DMS79 treated with DMSO at 0.1 percent for 48 hours (cell line): ENCODE measurements at places on chromosomes 13 and 19.
A peak's percentile ranks its signal among the peaks of the same experiment; 100 is the strongest.

DNA sequence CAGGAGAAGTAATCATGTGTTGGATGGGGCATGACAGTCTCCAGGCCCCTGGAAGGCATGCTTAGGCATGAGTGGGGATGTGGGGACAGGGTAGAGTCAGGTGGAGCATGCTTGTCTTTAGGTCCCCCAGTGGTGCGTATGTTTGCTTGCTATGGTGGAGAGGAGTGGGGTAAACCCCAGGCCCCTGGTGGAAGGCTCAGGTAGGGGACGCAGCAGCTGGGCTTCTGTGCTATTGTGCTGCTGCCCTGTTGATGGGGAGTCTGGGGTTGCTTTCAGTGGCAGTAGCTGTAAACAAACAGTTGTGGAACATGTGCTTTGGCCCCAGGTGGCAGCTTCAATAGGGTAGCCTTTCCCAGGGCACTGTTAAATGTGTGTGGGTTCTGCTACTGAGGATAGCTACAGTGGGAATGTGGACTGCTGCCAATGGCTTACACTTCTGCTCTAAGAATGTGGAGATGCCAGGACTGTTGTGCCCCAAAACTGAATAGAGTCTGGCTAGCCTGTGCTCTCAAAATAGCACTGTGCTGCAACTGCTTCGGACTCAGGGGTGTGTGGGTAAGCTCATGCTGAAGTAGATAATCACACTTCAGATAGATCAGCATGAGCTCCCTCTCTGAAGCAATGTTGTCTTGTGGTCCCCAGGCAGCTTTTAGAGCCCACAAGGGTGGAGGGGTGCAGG lies 1257.3 kb downstream of the DIAPH3 start:
- no peak for DNase-seq

DNA sequence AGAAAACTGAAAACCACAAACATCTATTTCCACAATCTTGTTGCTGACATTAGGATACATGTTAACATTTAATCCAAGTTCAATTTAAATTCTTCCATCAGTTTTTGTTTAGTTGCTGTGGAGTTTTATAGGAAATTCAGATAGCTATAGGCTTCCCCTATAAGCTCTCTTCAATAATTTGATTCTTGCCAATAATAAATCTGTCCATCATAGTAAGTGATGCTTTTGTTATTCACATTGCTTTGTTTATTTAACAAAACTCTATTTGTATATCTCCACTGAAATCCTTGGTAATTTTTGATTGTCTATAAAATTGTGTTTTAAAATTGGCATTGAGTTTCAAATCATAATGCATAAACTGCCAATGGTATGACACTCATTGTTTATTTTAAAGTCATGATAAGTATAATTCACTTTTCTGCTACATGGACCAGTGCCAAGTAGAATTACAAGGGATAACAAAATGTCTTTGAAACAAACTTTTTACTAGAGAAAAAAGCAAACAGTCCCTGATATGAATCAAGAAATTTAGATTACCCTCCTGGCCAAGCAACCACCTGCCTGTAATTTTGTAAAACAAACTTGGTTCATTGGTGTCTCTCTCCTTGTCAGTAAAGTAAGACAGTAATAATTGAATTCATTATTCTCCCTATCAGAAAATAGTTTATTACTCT lies 577.3 kb upstream of the GPC6 start:
- no peak for DNase-seq

- DNase-seq = no peak
Observed at GRCh38 chr19:35123573-35123972, 8.0 kb downstream of the FXYD3 start.

- no peak for DNase-seq
Observed at GRCh38 chr13:98892077-98892476, 85.8 kb downstream of the DOCK9 start.

- DNase-seq = no peak
Observed at GRCh38 chr13:30115257-30115600, 192.1 kb downstream of the KATNAL1 start.

DNA sequence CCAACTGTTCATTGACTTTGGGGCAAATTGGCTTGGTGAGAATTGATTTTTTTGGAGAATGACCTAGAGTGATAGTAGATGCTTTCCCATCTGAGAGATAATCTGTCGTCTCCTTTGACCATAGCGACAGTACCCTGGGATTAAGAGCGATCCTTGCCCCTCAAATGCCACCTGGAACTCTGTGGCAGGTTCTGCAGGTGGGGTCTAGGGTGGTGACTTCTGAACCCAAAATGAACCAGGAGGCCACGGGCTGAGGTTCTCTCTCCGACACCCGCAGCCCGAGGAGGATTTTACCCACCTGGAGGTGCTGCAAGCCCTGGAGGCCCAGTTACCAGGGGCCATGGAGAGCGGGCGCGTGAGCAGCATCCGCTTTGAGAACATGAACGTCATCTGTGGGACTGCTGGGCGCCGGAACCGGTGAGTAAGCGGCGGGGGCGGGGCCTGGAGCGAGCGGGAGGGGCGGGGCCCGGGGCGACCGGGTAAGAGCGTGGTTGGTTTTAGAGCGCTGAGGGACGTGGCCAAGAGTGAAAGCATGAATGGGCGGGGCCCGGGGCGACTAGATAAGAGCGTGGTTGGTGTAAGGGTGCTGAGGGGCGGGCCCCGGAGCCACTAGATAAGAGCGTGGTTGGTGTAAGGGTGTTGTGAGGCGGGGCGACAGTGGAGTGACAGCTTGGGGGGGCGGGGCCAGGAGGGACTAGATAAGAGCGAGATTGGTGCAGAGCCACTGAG lies 8.6 kb downstream of the C19orf81 start:
- peak; percentile 99 for DNase-seq

DNA sequence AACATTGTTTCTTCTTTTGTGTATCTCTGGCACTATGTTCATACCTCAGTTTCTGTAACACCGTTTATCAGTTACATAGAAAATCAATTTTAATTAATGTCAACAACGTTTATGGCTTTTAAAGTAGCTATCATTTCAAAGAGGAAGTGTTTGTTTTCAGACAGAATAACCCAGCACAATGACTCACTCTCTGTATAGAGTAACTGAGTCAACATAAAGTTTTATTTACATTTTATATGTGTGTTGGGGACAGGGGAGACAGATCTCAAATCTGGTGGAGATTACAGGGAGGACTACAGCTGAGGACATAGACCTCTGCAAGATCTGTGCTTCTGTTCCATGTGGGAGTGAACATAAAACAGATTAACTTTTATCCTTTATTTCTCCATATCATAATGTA lies 2590.1 kb downstream of the PCDH9 start:
- no peak for DNase-seq

GRCh38 chr13:100513987-100514670 lies 74.5 kb downstream of the GGACT start:
- DNase-seq = peak; percentile 99

DNA sequence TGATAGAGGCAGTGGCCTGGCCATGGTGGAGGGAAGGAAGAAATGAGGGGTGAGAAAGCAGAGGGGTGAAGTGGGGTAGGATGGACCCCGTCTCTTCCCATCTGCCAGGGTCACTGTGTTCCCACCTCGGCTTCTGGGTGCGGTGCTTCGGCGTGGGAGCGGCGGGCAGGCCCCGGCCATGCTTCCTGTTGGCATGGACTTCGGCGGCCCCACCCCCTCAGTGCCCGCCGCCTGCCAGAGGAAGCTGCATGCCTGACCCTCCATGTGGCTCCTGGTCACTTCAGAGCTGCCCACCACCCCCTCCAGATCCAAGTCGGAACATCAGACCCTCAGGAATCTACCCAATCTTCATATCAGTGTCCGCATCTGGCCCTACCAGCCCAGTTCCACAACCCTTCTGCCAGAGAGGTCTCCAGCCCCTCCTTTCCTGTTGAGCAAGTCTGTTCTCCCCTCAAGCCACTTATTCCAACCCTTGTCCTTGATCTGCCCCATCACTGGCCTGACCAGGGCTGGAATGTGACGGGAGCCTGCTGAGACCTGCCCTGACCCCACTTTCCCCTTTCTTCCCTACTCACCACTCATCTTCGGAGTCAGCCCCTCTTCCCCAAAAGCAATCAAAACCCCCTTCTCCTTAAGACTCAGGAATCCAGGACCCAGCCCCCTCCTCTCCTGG lies 1.5 kb downstream of the KCNN4 start:
- DNase-seq = no peak

GRCh38 chr13:29749401-29750182 lies 100.8 kb downstream of the UBL3 start:
- DNase-seq = no peak

DNA sequence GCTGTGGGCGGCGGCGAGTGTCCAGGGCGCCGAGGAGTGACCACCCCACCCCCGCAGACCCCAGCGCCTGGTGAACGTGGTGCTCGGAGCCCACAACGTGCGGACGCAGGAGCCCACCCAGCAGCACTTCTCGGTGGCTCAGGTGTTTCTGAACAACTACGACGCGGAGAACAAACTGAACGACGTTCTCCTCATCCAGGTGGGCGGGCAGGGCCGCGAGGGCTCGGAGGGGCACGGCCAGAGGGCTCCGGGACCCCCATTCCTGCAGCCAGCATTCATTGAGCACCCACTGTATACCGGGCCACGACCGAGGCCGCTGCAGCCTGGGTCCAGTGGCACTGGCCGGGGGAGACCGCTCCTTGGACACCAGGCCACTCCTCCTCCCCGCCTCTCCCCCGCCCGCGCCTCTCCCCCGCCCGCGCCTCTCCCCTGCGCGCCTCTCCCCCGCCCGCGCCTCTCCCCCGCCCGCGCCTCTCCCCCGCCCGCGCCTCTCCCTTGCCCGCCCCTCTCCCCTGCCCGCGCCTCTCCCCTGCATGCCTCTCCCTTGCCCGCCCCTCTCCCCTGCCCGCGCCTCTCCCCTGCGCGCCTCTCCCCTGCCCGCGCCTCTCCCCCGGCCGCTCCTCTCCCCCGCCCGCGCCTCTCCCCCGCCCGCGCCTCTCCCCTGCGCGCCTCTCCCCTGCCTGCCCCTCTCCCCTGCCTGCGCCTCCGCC lies 3.2 kb downstream of the PRTN3 start:
- no peak for DNase-seq

- peak; percentile 18 for DNase-seq
Observed at GRCh38 chr13:30752201-30752797, 17.0 kb downstream of the ALOX5AP start.

DNA sequence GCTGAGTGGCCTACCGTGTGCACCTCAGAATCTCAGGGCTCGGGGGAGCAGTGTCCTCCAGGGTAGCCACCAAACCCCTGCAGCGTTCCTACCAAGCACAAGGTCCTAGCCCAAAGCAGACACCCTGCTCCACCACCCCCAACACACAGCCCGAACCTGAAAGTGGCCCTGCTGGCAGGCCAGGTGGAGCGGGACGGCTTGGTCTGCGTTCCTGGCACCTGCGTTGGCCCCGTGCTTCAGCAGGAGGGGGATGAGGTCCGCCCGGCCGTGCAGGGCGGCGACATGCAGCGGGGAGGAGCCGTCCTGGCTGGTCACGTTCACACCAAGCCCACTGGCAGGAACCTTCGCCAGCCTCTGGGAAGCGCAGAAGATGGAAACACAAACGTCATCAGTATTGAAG lies 26.5 kb downstream of the PDCD5 start:
- DNase-seq = no peak

DNA sequence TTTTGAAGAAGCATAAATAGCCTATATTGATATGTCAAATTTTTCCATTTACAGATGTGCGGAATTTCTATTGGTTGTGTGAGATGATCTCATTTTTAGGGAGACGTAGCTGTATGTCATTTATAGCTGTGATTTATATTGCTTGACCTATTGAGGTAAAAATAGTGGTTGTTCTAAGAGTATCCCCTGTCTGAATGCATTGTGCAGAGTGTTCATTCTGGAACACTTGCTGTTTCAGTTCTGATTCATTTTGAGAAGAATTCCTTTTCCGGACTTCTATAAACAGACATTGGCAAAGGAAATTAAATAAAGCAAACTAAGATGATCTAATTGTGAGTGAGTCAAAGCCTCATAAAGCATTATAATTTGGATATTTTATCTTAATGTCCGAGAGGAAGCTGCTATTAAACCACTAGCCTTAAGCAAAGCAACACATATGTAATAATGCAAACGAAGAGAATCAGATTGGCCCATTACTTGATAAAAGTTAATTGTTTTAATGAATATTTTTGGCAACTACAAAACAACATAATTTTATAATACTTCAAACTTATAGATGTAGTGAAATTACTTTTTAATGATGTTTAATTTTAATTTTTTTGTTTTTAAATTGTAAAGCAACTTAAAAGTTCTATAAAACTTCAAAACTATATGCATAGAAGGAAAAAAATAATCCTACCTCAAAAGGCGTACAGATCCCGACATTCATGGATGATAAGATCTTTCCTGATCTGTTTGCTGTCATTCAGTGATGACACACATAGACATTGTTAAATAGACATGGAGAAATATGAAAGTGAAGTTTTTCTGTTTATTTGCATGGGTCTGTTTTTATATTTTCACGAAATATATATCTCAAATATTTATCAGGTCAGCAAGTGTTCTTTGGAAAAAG lies 942.6 kb upstream of the SLC10A2 start:
- DNase-seq = no peak

- DNase-seq = no peak
Observed at GRCh38 chr19:39502640-39503417, 4.1 kb downstream of the DLL3 start.

- DNase-seq = no peak
Observed at GRCh38 chr13:62130062-62130970, 714.7 kb upstream of the PCDH20 start.

- no peak for DNase-seq
Observed at GRCh38 chr19:11763117-11763516, 3.7 kb upstream of the ZNF441 start.

DNA sequence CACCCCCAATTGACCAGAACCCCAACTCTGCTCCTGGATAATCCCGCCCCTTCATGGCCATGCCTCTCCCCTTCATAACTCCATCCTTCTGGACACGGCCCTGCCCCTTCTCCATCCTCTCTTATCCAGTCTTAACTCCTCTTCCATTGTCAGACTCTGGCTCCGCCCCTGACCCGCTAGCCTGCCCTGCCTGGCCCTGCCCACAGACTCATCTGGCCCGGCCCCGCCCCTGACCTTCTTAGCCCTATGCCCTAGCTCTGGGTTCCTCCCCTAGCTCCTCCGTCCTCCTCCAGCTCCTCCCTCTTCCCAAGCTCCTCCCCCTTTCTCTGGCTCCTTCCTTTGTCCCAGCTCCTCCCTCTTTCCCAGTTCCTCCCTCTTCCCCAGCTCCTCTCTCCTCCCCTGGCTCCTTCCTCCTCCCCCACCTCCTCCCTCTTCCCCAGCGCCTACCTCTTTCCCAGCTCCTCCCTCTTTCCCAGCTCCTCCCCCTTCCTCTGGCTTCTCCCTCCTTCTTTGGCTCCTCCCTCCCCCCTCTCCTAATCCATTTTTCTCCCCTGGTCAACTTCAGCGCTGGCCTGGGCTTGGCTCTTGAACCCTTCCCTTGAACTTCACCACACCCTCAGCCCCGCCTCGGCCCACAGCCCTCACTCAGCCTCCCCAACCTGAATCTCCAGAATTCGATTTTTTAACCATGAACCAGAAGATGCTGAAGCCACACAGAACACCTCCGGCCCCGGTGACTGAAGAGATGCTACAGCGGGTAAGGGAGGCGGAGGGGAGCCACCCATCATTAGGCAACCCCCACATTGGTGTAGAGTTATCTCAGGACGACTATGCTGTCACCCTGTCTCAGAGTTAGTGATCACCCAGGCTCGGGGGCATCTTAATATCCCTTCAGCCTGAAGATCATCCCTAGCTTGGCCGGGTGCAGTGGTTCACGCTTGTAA lies 9.2 kb upstream of the ZNF358 start:
- DNase-seq = peak; percentile 15
